ENCODE measurements at places on chromosomes 6 and 20.

- no peak for DNase-seq
Measured at GRCh38 chr6:14849185-14849584, 396.7 kb upstream of the JARID2 start.

DNA sequence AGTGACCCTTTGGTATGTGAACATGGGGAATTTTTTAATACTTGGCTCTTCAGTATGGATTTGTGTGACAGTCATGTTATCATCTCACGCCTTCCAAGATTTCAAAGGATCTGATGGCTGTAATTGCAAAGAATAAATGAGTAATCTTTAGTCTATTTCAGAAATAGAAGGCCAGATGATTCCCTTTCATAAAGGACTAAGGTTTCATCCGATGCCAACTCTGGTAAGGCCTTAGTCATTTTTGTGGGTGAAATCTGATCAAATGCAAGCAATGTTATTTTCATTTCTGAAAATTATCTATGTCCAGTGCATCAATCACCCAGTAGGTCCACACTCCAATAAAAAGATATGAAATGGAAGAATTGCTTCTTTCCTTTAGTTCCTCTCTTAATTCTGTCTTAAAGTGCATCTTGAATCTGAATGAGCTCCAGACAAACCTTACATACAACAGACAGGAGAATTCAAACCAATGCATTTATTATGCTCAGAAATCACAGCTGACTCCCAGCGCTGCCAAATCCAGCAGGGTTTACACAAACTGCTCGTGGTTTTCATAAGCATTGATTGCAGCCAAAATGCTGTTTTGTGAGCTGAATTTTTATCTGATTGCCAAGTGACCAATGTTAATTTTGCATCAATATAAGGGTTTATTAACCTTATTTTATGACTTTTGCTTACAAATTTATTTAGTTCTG lies 565.2 kb upstream of the MARCKS start:
- no peak for DNase-seq

DNA sequence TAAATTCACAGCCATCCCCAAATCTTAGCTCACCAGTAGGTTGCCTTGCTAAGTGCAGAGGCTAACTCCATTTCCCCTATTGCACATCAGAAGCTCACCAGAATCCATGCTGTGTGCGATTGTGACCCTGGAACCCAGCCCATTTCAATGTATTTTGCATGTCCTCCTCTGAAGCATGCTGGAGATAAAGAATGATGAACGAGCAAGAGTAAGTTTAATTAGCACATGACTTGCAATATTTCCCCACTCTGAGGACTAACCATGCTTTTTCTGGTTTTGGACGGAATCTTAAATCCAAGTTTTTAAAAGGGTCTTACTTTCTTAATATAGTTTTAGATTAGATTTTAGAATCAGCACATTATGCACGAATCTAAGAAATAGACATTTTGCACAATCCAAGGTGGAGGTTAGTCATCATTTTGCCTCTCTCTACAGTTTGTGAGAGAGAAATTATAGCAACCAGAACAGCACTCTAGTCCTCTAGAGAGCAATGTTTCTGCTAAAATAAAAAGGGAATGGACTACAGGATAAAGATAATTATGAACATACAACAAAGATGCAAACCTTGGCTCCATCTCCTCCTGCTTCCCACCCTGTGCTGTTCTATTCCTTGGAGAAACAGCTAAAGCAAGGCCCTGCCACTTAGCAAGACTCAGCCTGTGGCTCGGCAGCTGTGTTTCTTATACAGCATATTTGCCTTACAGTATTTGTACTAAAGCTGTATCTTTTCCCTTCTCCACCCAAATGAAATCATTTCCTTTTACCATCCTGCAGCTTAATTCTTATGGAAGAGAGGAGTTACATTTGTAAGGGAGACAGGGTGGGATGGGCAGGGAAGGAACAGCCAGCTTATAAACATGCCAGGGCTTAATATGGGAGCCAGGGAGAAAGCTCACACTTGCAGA lies 24.9 kb upstream of the LAMA4 start:
- no peak for DNase-seq

DNA sequence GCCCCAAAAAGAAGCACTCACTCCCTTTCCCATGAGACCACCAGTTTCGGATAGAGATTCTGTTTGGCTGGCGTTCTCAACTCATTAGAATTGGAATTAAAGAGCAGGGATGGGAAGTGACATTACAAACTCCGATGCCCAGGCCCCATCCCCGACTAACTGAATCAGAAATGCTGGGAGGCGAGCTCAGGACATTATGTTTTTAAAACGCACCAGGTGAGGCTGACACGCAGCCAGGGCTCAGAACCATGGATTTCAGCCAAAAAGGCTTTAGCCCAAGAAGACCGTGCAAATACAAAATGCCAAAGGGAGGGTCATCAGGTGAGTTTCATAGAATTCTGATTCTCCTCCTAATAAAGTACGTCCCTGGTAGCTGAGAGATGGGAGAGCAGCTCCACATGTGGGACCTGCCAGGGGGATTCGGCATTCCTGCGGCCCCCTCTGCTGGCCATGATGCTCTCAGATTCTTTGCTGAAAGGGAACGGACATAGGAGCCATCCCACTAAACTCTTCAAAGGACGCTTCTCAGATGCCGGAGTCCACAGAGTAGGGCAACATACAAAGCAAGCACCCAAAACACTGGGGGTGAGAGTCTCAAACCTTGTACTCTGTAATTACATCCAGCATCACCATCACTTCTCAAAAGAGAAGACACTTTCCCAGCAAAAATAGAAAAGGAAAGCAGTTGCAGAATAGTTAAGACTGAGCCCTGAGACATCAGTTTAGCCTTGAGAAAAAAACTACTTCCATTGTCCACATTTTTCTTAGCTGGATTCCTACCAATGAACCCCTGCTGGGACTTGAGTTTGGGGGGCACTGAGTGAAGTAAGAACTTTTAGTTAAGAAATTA lies 205.2 kb downstream of the BMP7 start:
- peak; percentile 13 for DNase-seq

- peak; percentile 80 for DNase-seq
Measured at GRCh38 chr20:46174469-46175126, 56.5 kb downstream of the CD40 start.

DNA sequence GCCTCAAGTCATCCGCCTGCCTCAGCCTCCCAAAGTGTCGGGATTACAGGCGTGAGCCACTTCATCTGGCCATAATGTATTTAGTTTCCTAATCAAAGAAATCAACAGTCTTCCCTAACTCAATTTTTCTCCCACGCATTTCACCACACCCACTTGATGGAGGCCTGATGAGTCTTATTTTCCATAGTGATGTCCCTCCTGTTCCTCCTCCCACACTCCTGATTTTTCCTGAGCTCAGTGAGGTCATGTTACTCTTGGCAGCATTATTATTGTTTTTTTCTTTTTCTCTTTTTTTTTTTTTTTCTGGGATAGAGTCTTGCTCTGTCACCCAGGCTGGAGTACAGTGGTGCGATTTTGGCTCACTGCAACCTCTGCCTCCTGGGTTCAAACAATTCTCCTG lies 8.9 kb downstream of the ABRACL start:
- DNase-seq: no peak

GRCh38 chr6:129749749-129750120 lies 39.8 kb upstream of the ARHGAP18 start:
- peak; percentile 28 for DNase-seq

DNA sequence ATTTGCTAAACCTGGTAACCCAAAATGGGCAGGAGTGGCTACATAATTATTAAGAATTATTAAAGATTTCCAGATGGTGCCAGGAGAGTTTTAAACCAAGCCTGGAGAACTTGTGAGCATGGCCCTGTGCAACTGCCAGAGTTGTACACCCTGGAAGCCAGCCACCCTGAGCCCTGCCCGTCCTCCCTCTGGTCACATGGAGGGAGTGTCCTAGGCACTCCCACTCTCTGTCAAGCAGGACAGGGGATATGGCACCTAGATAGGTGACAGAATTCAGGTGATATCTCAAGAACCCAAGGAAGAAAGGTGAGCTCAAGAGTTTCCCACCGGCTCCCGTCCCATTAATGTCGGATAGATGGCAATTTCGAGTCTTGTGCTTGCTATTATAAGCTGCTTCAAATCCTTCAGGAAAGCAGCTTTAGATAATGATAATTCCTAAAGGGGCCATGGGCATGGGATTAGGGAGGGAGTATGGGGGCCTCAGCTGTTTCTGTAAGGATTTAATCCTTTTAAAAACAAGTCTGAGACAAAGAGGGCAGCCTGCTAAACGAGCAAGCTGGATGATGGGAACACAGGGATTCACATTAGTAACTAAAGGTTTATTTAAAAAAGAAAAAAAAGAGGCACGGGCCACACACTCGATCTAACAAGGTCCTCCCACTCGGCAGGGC lies 169.1 kb downstream of the BMP7 start:
- DNase-seq: no peak

Measured in activated naive CD4-positive, alpha-beta T cell treated with anti-CD3 and anti-CD28 coated beads for 36 hours (primary cell).